ENCODE measurements at places on chromosomes 13 and 19. TPM values are rescaled to one million over a fixed set of nuclear protein-coding genes. Genes with fewer than 3 reads are reported as not detected.

DNA sequence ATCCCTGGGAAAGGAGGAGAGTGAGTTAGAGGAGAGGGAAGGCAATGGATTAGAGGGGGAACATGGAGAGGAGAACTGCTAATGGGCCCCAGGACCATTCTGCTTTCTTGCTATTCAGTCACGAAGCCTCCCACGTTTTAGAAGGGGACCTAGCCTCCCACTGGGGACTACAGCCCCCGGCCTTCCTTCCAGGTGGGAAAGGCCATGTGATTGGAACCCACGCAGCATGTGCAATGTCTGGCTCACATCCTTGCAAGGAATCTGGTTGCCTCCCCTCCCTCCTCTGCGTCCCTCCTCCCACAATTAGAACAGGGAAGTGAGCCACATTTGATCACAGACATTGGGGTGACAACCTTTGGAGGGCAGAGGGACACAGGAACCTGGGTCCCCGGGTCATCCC is 22.5 kb upstream of the PLA2G4C start:
- no peak for DNase-seq

GRCh38 chr13:95113601-95114000 is 187.7 kb downstream of the ABCC4 start:
- DNase-seq, result no peak

ADGRE3 gene
- total RNA-seq, result not detected

CYP4F11 gene
- total RNA-seq, result 0.82 TPM

GRCh38 chr19:6259312-6259861 is 20.4 kb downstream of the MLLT1 start:
- no peak for DNase-seq

PGLYRP1 gene
- total RNA-seq, result not detected

GRCh38 chr19:7645656-7646425 is 8.9 kb downstream of the STXBP2 start:
- DNase-seq, result no peak

NKPD1 gene
- total RNA-seq, result 0.05 TPM

NLRP7 gene
- total RNA-seq, result not detected

- DNase-seq, result no peak
Observed at GRCh38 chr13:108408672-108409071, 139.2 kb downstream of the TNFSF13B start.

GRCh38 chr19:7505682-7506384 is 10.1 kb upstream of the ZNF358 start:
- DNase-seq, result no peak

DNA sequence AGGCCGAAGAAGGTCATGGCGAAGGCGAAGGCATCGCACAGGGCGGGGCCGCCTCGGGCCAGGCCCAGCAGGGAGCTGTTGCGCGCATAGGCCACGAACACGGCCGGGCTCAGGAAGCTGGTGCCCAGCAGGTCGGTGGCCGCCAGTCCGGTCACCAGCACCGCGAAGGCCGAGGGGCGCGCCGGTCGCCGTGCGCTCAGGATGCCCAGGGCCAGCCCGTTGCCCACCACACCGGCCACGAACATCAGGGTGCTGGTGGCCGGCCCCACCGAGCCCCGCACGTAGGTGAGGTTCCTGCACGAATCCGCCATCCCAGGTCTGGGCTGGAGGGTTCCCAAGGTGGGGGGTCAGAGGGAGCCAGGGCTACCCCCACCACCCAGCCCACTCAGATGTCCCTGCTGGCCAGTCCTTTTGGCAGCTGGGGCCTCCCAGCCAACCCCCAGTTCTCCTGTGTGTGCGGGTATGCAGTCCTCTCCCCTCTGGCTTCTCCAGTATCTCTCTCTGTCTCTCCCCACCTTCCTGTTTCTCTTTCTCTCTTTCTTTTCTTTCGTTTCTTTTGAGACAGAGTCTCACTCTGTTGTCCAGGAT is 880 bp downstream of the PTGIR start:
- no peak for DNase-seq

- no peak for DNase-seq
Observed at GRCh38 chr13:109211616-109212015, 574.8 kb downstream of the IRS2 start.

UBE2L5 gene
- not detected for total RNA-seq

FBXO17 gene
- total RNA-seq, result 3.0 TPM

GRCh38 chr19:15185188-15185587 is 15.6 kb downstream of the NOTCH3 start:
- no peak for DNase-seq

All from left ventricle myocardium inferior (tissue), 1 donor.